ENCODE measurements at places on chromosomes 2 and 18.

GRCh38 chr2:10002109-10002508, 41.2 kb upstream of the KLF11 start:
- DNase-seq, result no peak

GRCh38 chr18:59267503-59268126, 5.6 kb downstream of the RAX start:
- DNase-seq, result no peak

- DNase-seq, result no peak
Measured at GRCh38 chr2:8992643-8993042, 10.8 kb downstream of the MBOAT2 start.

GRCh38 chr2:154589514-154589913, 109.0 kb upstream of the KCNJ3 start:
- no peak for DNase-seq

- peak; percentile 77 for DNase-seq
Measured at GRCh38 chr2:18623782-18624181, 34.4 kb upstream of the NT5C1B start.

DNA sequence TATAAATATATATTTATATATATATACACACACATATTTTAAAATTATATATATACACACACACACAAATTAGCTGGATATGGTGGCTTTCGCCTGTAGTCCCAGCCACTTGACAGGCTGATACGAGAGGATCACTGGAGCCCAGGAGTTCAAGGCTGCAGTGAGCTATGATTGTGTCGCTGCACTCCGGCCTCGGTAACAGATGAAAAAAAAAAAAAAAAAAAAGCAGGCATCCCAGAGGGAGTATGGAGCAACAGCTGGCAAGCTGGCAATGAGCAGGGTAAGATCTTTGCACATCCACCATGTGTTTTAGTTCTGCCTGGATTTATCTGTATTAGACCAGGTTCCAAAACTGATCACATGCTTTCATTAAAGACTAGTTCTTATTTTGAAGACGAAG, 170.1 kb downstream of the MAP2 start:
- DNase-seq, result no peak

- DNase-seq, result no peak
Measured at GRCh38 chr2:218810256-218810655, 21.3 kb downstream of the PRKAG3 start.

DNA sequence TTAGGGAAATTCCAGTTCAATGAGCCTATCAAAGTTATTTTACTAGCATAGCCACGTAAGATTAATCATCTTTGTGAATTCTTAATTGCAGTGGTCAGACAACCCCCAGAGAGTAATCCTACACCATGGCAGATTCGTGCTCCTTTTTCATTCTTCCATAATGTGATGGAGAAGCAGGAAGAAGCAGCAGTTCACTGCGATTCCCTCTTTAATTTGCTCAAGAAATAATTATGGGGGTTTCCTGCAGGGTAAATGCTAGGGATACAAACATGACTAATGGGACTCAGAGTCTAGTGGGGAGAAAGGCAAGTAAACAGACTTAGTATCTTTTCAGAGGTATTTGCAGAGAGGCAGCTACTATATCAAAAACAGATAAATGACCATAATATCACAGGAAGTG, 175.8 kb upstream of the HNRNPA3 start:
- no peak for DNase-seq

Measured in HS-5 (cell line).